Left kidney (tissue), 8 donors: ENCODE measurements at places on chromosomes 4 and X. TPM values are rescaled to one million over a fixed set of nuclear protein-coding genes. Genes with fewer than 3 reads are reported as not detected.

Gene GPR119
- not detected for polyA plus RNA-seq

- DNase-seq, result peak; percentile 71
Observed at GRCh38 chr4:53702334-53703266, 111.3 kb upstream of the LNX1 start.

GRCh38 chr4:90641861-90642599 is 514.8 kb downstream of the CCSER1 start:
- no peak for DNase-seq

DNA sequence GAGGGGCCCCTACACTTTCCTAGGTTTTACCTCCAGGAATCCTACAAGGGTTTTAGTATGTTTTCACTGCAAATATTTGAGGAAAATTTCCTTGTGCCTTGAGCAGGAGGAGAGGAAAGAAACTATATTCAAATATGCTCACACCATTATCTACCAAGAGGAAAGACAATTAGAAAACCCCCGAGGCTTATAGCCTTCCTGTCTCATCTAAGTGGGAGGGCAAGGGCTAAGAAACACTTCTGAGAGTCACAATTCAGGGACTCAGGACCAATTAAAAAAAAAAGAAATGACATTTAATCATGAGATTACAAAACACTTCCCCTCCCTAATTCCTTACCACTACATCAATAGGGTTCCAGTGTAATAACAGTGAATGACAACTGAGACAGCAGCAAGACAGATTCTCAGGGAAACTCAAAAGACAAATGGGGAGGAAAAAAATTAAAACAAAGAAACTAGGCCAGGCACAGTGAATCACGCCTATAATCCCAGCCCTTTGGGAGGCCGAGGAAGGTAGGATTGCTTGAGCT is 45.6 kb downstream of the ATRX start:
- DNase-seq, result no peak

- DNase-seq, result no peak
Observed at GRCh38 chr4:41575207-41575606, 37.2 kb downstream of the LIMCH1 start.

- DNase-seq, result peak; percentile 35
Observed at GRCh38 chr4:16739997-16740624, 158.3 kb downstream of the LDB2 start.
